ENCODE measurements at places on chromosomes 2 and 18. TPM values are rescaled to one million over a fixed set of nuclear protein-coding genes. Genes with fewer than 3 reads are reported as not detected.

- no peak for DNase-seq
Observed at GRCh38 chr2:45276914-45277313, 267.7 kb upstream of the SIX2 start.

DNA sequence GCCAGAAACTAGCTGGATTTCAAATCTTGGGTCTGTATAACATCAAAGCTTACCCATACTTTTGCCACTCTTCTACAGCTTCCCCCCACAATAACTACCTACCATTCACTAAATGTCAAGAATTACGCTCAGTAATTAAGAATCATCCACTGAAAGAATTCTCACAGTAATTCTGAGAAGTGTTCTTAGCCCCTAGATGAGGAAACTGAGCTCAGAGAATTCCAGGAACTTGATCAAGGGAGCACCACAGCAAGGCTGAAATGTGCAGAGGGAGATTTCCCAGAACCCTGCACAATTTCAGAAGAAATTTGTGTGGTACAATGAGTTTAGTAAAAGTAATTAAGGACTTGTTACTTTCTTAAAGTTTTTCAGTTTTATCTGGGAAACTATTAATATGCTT, 194.5 kb upstream of the STK17B start:
- no peak for DNase-seq

- no peak for DNase-seq
Observed at GRCh38 chr2:113133704-113134598, 6.6 kb downstream of the IL1RN start.

DNA sequence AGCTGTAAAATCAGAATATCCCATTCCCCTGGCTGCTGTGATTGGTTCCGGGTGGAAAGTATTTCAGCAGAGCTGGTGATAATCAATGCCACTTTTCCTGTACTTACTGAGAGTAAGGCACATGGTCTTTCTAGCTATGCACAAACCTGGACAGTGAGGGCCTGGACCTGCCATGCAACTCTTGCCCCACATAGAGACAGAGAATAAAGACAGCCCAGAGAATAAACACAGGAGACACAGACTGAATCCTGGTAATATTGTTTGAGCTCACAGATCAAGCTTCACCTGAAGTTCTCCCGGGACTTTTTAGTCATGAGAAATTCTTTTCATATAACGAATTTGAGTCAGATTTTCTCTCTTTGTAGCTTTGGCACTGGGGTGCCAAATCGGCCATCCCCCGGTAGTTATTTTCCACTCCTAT, 81.9 kb downstream of the ACAA2 start:
- no peak for DNase-seq

GRCh38 chr2:26970244-26970927, at the start of gene MAPRE3:
Gene MAPRE3, plus strand, starts transcription at chr2:26970637. Its CDS starts 51,582 bp downstream, at chr2:27022219.
- peak; percentile 84 for DNase-seq

DNA sequence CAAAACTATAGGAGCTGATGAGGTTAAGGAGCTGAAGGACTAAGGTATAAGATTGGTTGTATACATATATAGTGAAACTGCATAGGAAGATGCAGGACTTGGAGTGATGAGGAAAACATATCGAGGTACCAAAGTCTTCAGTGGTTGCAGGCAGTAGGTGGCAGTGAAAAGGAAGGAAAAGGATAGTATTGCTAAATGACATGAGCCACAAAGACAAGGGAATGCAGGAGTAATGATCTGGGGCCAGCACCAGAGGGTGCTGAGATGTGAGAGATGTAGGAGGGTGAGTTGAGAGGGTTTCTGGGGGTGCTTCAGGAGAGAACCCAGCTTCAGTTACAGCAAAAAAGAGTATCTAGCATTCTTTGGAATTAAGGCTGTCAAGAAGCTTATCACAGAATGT, 172.2 kb upstream of the MYO3B start:
- no peak for DNase-seq

DNA sequence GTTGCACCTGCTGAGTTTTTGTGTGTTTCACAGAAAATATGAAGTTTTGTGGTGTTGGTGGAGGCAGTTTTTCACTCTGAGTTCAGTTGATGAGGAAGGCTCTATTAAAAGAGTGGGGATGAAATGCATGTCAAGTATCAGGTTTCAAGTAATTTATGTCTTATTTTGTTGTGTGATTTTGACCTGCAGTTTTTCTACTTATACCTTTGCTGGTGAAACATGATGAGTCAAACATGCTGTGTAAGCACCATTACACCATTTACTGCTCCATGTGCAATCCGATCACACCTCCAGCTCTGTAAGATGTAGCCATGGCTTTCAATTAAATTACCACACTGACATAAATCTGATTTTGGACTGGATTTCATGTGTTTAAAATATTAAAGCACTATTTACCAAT, 174.5 kb upstream of the ZEB2 start:
- DNase-seq: no peak

DNA sequence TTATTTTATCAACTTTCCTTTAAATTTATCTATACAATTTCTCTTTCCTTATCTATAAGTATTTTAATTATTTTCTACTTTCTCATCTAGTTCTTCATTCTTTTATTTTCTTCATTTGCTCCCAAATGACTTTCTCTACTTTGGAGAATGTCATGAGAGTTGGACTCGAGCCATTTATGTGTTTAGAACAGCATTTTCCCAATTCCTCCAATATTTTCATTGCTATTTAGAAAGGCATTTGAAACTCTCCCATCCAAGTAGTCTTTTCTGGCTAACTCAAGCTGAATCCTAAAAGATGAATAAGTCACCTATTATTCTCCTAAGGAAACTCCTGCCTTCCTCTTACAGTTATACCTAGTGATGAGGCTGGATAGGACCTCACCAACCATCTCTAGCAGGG, 15.8 kb upstream of the FEZ2 start:
- no peak for DNase-seq

- no peak for DNase-seq
Observed at GRCh38 chr18:43622024-43622423, 344.7 kb upstream of the SYT4 start.

DNA sequence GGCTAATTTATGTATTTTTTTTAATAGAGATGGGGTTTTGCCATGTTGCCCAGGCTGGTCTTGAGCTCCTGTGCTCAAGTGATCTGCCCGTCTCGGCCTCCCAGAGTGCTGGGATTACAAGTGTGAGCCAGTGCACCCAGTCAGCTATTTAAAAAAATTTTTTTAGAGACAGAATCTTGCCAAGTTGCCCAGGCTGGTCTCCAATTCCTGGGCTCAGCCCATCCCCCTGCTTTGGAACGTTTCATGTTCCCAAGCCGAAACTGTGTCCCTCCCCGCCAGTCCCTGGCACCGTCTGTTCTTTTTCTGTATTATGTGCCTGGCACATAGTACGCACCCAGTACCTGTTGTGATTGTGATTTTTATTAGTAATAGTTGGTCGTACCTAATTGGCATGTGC, 63.1 kb upstream of the MGAT5 start:
- no peak for DNase-seq

- no peak for DNase-seq
Observed at GRCh38 chr2:8592736-8593135, 89.1 kb upstream of the ID2 start.

GRCh38 chr2:53793261-53793660, 6.4 kb downstream of the ERLEC1 start:
- no peak for DNase-seq

GRCh38 chr2:14634489-14635390, 2.2 kb downstream of the LRATD1 start:
- DNase-seq: peak; percentile 34

DNA sequence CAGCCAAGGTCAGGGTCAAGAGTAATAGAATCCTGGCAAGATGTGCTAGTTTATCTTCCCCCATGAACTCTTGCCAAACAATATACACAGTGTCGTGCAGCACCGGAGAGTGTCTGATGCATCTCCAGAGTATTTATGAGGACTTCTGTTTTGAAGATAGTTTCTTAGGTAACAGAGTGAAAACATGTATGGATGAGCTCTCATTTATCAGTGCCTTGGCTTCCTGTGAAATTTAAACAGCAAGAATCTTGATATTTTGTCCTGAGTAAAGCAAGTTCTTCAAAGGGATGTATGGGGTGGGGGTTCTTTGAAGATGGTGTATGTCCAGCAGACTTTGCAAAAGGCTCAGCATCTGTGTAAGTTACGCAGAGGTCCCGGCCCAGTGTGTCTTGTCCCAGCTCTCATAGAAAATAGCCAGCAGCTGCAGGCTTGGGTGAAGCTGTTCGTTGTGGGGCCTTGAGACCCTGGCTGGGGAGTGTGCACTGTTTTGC, 361.0 kb upstream of the NT5C1B start:
- no peak for DNase-seq

DNA sequence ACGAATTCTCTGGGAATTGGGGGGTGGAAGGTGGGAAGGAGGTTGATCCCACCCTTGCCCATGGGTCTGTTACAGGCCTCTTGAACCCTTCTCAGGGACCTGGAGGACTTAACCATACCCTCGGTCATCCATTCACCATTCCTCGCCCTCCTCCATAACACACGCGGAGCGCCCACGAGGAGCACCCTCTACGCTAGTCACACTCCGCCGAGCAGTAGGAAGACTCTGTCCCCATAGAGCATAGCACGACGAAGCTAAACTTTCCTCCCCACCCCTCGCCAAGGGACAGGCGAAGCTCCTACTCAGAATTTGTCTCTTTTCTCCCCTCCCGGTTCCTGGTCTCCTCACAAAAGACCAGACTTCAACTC, 611 bp upstream of the ITSN2 start:
- no peak for DNase-seq

DNA sequence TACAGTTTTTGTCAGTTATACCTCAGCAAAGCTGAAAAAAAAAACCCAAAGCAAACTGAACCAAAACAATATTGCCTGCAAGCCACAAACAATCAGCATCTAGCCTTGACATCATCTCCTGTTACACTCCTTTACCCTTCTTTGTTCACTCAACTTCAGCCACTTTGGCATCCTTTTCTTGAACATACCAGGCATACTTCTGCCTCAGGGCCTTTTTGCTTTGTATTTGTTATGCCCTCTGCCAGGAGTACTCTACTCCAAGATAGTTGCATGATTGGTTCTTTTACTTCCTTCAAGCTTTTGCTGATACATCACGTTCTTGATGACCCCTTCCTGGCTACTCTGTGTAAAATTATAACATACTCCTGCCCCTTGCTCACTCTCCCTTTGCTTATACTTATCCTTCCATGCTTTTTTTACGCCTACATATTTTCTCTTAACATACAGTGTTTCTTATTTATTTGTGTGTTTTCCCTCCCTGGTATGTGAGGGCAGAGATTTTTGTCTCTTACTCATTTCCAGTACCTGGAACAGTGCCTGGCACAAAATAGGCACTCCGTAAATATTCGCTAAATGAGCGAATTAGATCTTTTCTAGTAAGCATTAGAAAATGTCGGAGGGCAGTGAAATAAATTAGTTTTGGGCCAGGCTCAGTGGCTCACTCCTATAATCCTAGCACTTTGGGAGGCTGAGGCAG, 12.7 kb downstream of the ABI2 start:
- no peak for DNase-seq

- no peak for DNase-seq
Observed at GRCh38 chr2:120635146-120635545, 100.5 kb upstream of the GLI2 start.

- no peak for DNase-seq
Observed at GRCh38 chr2:220178991-220179695, 551.7 kb downstream of the SLC4A3 start.

DNA sequence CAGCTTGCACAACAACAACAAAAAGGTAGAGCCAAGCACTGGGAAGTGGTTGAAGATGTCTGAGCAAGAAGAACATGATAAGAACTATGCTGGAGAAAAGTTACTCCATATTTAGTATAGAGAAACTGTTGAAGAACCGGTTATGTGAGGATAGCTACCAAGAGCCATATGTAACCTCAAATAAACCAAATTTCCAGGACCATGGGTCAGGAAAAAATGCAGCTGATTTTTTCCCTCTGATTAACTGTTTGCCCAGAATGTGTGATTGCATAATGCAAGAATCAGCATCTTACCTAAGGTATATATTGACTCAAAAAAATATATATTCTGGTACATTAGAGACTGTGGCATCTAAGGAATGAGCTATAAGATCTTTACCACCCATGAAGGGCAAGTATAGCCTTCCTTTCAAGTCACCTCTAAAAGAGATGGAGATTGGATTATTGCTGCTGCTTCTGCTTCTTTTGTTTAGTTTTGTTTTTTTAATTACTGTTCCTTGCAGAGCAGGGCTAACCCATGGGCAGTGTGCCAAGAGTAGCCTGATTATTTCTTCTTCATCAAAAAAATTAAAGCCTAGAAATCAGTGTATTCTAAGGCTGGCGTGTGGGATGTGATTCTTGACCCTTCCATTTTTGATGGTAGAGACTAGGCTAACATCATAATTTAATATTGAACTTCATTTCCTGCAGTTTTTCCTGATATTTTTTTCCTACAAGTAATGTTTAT, 76.9 kb upstream of the MAP3K20 start:
- no peak for DNase-seq

- DNase-seq: no peak
Observed at GRCh38 chr2:23411752-23412431, 26.9 kb downstream of the KLHL29 start.

DNA sequence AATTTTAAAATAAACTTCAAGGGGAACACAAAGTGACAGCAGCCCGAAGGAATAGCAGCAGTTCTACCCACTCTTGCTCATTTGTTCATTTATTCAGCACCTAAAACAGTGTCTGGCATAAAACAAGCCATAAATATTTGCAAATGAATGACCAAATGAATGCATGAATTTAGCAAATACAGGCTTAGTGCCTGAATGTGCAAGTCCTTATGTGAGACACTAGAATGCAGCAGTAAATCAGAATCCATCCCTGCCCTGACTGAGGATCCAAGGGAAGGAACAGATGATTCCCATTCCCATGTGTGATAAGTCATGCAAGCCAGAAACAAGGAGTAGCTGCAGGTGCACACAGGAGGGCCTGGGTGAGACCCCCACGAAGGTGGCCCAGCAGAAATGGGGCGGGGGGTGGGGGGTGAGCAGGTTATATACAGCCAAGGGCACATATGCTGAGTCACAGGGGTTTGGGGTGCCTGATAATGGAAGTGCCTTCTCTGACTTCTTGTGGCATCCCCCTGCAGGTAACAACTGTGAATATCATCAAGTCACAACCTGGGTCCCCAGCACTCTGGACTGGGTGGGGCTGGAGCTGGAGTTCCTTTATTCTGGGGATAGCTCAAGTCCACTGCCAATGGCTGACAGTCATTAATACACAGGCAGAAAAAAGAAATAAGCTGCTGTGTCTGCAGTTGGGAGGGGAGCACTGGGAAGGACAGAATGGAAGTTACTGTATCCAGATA, 311.9 kb downstream of the TXNL1 start:
- no peak for DNase-seq

The POTEC gene
- not detected for total RNA-seq

The GLI2 gene
- total RNA-seq: 1.9 TPM

The ARHGAP15 gene
- total RNA-seq: 141 TPM

The CXCR1 gene
- 0.19 TPM for total RNA-seq

The ICA1L gene
- 5.8 TPM for total RNA-seq

The KYNU gene
- 1.0 TPM for total RNA-seq

The CMPK2 gene
- 106 TPM for total RNA-seq

The NPAS2 gene
- 4.9 TPM for total RNA-seq

The IL36G gene
- total RNA-seq: not detected

The SERPINB13 gene
- not detected for total RNA-seq

The FOXI3 gene
- total RNA-seq: not detected
